ENCODE measurements at places on chromosomes 4 and X.

DNA sequence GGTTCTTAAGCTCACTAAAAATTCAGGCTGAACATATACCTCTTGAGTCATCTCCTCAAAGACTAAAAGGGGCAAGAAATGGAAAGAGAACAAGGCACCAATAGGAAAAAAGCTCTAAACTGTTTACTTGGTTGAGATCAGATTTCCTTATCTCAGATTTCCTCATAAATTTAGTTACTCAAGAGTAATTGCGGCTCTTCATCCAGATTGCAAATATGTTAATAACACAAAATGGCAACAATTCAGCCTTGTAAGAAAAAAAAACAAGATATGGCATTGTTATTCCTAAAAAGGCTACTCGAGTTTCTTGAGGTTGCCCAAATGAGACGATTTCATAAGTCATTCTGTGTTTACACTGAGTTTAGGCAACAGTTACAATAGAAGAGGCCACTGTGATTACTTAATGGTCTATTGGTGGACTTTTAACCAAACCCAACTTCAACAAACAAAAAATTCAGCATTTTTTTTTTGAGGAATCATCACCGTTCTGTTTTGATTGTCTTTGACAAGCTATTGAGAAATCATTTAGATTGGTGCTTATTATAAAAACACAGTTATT, 97.9 kb upstream of the PDHA1 start:
- no peak for DNase-seq

- DNase-seq: no peak
Measured at GRCh38 chr4:88446124-88446523, 10.8 kb upstream of the HERC5 start.

DNA sequence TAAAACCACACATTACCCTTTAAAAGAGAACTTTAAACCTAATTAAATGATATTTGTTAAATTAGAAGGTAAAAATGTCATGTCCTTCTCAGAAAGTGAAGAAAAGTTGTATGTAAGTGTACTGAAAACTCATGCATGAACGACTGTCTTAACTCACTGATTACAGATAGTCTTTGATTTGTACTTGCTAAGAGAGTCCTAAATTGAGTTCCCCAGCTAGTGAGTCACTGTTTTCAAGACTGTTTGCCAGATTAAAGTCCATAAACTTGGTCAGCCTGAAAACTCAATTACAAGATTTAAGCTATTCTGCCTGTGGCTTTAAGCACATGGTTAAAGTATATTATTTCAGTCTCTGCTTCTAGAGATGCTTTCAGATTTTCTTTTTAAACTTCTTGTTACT, 124.9 kb upstream of the ZCCHC13 start:
- no peak for DNase-seq

DNA sequence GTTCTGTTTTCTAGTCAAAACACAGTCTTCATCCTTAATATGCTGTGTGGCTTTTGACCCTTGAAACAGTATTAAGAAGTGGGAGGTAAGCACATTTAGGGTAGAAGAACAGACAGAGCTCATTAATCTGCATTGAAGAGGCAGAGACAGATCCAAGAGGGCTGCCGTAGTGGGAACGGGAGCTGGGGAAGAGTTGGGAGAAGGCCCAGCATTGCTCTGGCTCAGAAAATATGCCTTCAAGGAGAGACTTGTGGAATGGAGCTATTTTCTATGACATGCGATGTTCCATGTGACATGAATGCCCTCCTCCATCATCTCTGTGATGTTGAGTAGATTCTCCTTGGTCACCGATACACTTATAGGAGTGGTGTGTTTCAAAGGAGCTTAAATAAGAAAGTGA, 273.3 kb upstream of the BOD1L1 start:
- no peak for DNase-seq

- no peak for DNase-seq
Measured at GRCh38 chr4:143473334-143474126, 40.0 kb upstream of the SMARCA5 start.

DNA sequence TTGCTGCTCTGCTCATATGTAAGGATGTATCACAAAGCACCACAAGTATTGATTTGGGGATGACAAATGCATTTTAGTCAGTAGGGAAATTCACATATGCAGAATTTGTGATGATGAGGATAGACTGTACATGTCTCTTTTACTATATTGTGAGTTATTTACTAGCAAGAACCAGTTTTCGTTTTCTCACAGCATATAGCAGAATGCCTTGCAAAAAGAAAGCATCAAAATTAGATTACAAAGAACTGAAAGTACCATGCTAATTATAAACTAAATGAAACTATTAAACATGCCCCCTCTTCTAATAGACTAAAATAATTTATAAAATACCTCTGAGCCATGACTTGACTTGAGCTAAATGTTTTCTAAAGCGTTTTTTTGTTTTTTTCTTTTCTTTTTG, 20.1 kb downstream of the TNIP3 start:
- no peak for DNase-seq

GRCh38 chr4:3651267-3651845, 114.8 kb upstream of the ADRA2C start:
- no peak for DNase-seq

- no peak for DNase-seq
Measured at GRCh38 chrX:71994601-71995000, 84.0 kb downstream of the NHSL2 start.

GRCh38 chr4:80913381-80913780, 117.1 kb upstream of the BMP3 start:
- no peak for DNase-seq

- DNase-seq: no peak
Measured at GRCh38 chrX:76454456-76454927, 27.0 kb downstream of the MAGEE1 start.

- DNase-seq: no peak
Measured at GRCh38 chrX:26649534-26649933, 433.6 kb downstream of the MAGEB5 start.

Measured in suprapubic skin (tissue), 4 donors.